ENCODE measurements at places on chromosomes 5 and 9.

DNA sequence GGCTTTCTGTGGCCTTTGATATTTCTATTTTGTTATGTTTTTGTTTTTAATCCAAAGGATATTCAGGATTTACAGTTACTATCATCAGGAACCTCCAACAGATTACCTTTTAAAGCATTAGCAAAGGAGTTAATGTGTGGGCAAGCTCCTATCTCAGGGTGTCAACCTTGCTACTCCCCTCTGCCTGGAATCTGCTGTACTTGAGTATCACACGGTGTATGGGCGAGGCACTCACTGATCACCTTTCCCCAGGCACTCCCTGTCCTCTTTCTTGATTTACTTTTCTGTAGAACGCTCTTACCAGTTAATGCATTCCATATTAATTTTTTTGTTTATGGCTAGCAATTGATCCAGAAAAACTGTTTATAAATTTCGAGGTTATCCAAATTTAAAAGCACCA is 117.0 kb upstream of the GAS1 start:
- no peak for DNase-seq

- DNase-seq, result no peak
Observed at GRCh38 chr5:132714456-132715307, 22.7 kb downstream of the KIF3A start.

DNA sequence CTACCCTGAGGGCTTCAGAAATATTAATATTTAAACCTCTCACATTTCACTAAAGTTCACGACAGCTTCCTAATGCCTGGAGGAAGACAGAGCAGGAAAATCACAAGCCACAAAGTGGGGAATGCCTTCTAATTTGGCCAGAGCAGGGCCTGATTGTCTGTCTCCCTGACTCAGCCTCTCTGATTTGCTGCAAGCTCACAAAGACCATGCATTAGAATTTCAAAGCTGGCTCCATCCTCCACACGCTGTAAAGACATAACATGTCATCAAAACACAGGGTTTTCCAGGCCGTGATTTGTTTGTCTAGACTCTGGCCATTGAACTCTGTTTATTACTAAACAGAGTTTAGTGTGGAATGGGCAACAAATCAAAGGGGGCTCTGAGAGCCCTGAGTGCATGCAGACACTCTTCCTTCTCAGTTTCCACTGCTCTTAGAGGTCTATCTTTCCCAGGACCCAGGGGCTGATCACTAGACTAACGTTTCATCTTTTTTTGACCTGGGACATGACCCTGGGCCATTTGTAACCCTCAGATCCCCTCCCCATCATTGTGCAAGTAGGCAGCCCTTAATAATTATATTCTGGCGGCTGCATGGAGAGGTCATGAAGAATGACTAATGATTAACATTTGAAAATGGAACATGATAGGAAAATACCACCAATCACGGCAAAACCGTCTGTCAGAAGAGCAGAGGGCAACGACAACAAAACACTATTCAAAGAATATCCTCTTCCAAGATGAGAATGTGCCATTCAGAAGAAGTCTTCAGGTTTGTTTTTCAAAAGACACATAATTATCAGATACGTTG is 140.2 kb downstream of the ENC1 start:
- DNase-seq, result no peak

DNA sequence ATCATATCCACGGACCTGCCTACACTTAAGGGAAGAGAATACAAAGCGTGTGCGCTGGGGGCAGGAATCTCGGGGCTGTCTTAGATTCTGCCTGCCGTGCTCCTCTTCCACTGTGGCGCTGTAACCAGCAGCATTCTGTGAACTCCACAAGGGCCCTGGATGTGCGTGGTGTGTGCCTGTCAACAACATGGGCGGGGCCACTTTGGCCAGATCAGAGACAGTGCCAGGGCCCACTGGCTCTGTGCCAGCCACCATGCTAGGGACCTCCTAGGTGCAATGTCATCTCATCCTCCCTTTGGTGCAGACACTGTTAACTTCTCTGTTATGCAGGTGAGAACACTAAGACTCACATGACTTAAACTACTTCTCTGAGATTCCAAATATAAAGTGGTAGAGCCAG is 113.7 kb downstream of the COL23A1 start:
- no peak for DNase-seq

GRCh38 chr5:173954671-173955521 is 34.1 kb upstream of the C5orf47 start:
- DNase-seq, result no peak

- DNase-seq, result no peak
Observed at GRCh38 chr9:108543251-108543778, 312.5 kb downstream of the ACTL7B start.
